Urinary bladder (tissue), 4 donors: ENCODE measurements at places on chromosomes 4 and X. TPM values are rescaled to one million over a fixed set of nuclear protein-coding genes. Genes with fewer than 3 reads are reported as not detected.

GRCh38 chr4:20646287-20646686 is 54.0 kb upstream of the PACRGL start:
- no peak for DNase-seq

Gene PDE5A
- 473 TPM for total RNA-seq

DNA sequence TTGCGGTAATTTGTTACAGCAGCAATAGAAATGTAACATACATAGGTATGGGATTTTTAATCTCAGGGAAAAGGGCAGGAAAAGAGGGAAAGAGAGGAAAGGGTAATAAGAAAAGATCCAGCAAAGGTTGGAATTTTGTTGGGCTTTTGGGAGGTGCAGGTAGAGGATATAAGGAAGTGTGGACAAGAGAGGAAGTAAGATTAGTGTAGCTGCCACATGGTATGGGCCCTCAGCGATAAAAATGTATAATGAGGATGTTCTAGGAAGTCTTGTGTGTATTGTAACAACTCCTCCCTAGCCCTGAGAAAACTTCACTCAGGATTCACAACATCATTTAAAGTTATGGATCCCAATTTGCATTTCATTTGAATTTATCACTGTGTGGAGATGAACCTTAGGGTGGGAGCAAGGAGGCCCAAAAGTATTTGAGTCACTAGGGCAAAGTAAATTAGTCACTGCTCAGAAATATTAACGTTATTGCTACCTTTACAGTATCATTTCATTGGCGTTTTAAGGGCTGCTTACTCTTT is 2.8 kb upstream of the IL21 start:
- no peak for DNase-seq

GRCh38 chr4:173642509-173642908 is 112.5 kb upstream of the HAND2 start:
- DNase-seq, result no peak

Gene ARHGEF38
- 0.69 TPM for total RNA-seq

DNA sequence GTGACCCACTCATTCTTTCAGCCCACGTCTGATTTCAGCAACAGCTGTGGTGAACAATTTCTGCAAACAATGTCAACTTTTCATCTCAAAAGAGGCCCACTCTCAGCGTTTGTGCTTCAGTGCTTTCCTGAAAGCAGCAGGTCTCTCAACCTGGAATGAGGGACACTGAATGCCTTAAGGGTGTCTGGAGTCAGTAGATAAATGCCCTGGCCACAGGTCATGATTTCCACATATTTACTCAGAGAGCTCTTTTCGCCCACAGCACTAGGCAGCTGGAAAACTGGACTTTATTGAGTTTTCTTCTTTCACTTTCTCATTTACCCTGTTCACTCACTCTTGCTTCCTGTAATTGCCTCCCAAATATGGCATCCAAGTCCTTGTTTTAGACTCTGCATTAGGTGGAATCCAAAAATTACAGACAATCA is 52.8 kb downstream of the NPFFR2 start:
- no peak for DNase-seq

- DNase-seq, result no peak
Measured at GRCh38 chrX:107742700-107743191, 32.8 kb downstream of the TSC22D3 start.

- DNase-seq, result no peak
Measured at GRCh38 chrX:12956704-12957534, 18.0 kb upstream of the TMSB4X start.

Gene BEX4
- total RNA-seq, result 49.5 TPM
